ENCODE measurements at places on chromosomes 3 and 15.

DNA sequence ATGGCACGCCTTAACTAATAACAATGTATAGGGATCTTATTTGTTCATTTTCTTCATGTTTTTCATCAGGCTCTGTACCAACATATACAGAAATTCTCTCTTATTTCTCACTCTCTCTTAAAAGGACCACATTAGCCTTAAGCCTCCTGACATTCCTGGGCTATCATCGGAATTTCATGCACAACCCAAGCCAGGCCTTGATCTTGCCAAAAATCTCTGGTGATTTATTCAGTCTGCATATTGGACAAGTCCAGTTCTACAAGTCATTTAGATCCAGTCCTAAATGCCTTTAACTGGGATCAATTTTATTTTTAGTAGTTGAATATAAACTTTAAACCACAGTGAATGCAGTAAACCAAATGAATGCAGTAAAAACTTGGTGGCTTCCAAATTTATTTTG, 385.4 kb downstream of the MECOM start:
- no peak for DNase-seq

GRCh38 chr3:123883701-123884202, 380 bp downstream of the MYLK start:
- DNase-seq, result no peak

DNA sequence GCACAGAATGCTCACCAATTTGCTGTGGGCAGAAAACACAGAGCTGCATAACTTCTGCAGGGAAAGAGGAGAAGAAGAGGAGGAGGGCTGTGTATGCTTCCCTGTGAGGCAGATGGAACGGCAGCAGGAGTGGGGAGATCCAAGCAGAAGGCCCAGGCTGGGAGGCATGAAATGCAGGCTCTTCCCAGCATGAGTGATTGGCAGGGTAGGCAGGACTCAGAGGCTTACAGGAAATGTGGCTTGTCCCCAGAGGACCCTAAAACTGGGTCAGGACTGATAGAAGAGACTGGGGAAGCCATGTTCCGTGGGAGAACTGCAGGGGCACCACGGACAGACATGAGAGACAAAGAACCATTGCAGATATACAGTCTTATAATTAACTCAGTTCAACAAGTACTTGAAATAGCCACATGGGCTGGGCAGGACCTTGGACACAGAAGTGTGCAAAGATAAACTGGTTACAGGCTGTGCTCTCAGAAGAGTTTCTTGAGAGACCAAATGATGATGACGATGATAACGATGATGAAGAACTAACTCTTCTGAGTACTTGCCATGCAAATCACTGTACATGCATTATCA, 286.9 kb downstream of the EPHB1 start:
- DNase-seq, result no peak

- DNase-seq, result no peak
Observed at GRCh38 chr3:10437272-10437994, 68.0 kb downstream of the ATP2B2 start.

DNA sequence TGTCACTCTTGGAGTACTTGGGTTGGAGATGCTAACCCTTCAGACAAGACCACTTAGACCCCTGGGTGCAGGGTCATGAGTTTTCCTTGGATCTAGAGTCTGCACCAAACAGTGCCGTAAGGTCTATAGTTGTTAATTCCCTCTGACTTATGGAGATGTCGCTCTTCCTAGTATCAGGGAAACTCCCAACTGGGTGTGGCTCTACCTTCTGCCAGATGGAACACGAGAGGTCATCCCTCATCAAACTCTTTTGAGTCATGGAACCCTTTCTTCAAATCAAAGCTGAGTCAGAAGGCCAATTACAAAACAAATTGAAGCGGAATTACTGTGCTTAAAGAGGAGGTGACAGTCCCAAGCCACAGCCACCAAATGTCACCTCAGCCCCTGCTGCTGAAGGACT, 514.9 kb upstream of the PROK2 start:
- peak; percentile 66 for DNase-seq

DNA sequence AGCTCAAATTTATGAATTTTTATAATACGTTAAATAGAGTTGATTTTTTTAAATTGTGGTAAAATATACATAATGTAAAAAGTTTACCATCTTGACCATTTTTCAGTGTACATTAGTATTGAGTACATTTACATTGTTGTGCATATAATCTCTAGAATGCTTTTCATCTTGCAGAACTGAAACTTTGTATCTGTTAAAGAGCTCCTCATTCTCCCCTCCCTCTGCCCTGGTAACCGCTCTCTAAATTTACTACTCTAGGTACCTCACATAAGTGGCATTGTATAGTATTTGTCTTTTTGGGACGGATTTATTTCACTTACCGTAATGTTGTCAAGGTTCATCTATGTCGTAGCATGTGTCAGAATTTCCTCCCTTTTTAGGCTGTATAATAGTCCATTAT, 13.6 kb downstream of the TBC1D23 start:
- no peak for DNase-seq

GRCh38 chr3:107208100-107208499, 169.1 kb upstream of the CCDC54 start:
- DNase-seq, result peak; percentile 95

GRCh38 chr3:71258116-71258515, 325.4 kb downstream of the FOXP1 start:
- peak; percentile 85 for DNase-seq

DNA sequence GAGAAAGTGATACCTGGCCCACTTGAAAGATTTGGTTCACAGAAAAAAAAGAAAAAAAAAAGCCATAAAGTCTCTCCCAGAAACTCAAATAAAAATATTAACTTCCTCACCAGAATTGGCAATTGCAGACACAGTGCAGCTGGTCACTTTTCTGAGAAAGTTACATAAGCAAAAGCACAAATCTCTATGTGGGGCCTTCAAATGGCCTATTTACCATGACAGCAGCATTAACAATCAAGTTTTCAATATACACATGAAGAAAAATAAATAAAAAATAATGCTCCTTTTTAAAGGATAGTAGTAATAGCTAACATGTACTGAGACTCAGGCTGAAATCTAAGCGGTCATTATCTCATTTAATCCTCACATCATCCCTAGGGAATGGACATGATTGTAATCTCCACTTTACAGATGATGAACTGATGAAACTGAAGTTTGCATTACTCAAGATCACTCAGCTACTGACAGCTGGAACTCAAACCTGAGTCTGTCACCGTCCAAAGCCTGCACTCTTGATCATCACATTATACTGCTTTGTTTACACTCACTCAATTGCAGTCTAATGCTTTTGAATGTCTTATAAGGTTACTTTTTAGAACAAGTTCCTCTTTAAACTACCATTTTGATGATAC, 3.3 kb downstream of the NPTN start:
- peak; percentile 42 for DNase-seq

DNA sequence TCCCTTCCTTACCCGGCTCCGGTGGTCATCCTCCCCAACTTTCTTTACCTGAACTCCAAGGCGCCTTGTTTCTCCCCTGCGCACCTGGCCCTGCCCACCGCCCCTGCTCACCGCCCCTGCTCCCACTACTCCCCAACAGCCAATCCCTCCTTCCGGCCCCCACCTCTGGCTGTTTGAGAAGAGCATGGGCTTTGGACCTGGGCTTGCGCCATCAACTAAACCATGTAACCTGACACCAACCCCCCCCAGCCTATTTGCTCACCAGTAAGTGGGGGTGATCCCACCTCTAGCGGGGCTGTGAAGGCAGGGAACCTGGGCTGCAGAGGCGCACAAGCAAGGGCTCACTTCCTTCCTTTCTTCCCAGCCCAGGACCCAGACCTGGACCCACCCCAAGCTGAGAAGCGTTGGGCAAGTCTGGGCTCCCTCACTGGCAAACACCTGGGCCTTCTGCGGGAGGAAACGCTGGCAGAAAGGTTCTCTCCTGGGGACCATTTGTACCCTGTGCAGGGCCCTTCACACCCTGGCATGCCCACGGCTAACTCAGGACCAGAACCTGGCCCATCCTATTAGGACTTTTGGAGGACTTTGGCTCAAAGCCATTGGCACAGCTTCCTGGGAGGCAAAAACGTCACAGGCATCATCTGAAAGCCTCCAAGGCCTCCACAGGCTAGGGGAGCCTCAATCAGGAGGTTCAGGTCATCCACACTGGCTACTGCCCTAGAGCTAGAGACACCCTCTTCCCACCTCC, at the start of gene PLXNB1:
TSS of gene PLXNB1 (minus strand) at position 127 of the 748 bp plus-strand sequence. CDS start 5,475 bp downstream, outside the sequence.
- peak; percentile 96 for DNase-seq
